ENCODE measurements at places on chromosomes 4 and X.

- no peaks in the 10 kb centered on the region for H3K27me3 ChIP-seq
- no peaks in the 10 kb centered on the region for H3K4me1 ChIP-seq
- H3K4me3 ChIP-seq: no peak overlapping the region
- peaks cover 84% of the 10 kb centered on the region for H3K36me3 ChIP-seq
Observed at GRCh38 chrX:154362085-154362742, 12.2 kb downstream of the FLNA start.

GRCh38 chrX:28016823-28017222 lies 35.6 kb upstream of the DCAF8L1 start:
- no peaks in the 10 kb centered on the region for H3K36me3 ChIP-seq
- H3K4me1 ChIP-seq: no peaks in the 10 kb centered on the region
- H3K27me3 ChIP-seq: no peaks in the 10 kb centered on the region

DNA sequence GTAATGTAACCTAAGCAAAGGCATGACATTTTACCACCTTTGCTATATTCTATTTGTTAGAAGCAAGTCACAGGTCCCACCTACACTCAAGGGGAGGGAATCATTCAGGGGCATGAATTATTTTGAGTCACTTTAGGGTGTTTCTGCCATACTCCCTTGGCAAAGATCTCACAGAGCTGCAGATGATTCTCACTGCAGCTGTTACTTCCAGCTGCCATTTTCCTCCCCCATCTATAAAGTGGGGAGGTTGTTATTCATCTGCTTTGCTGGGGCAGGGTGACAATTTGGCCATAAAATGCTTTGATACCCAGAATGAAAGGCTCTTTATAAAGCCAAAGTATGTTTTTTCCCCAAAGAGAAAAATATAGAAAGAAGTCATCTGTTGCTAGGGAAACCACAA lies 136.5 kb upstream of the SMIM31 start:
- H3K36me3 ChIP-seq: no peaks in the 10 kb centered on the region
- no peak for DNase-seq
- peaks cover 2% of the 10 kb centered on the region for H3K4me1 ChIP-seq
- H3K27ac ChIP-seq: no peak overlapping the region

GRCh38 chr4:142218726-142219125 lies 582.3 kb downstream of the IL15 start:
- no peak for DNase-seq
- no peaks in the 10 kb centered on the region for H3K27me3 ChIP-seq
- no peaks in the 10 kb centered on the region for H3K4me1 ChIP-seq
- no peaks in the 10 kb centered on the region for H3K36me3 ChIP-seq
- H3K4me3 ChIP-seq: no peak overlapping the region
- no peak overlapping the region for H3K27ac ChIP-seq

GRCh38 chrX:38857736-38858523 lies 56.7 kb downstream of the MID1IP1 start:
- no peaks in the 10 kb centered on the region for H3K36me3 ChIP-seq
- H3K27me3 ChIP-seq: no peaks in the 10 kb centered on the region
- H3K4me1 ChIP-seq: no peaks in the 10 kb centered on the region
- H3K27ac ChIP-seq: no peak overlapping the region

- no peak overlapping the region for H3K27ac ChIP-seq
- no peak overlapping the region for H3K4me3 ChIP-seq
- no peaks in the 10 kb centered on the region for H3K27me3 ChIP-seq
- H3K4me1 ChIP-seq: no peaks in the 10 kb centered on the region
- DNase-seq: no peak
- no peaks in the 10 kb centered on the region for H3K36me3 ChIP-seq
Observed at GRCh38 chr4:80225595-80225994, 28.3 kb downstream of the PRDM8 start.

DNA sequence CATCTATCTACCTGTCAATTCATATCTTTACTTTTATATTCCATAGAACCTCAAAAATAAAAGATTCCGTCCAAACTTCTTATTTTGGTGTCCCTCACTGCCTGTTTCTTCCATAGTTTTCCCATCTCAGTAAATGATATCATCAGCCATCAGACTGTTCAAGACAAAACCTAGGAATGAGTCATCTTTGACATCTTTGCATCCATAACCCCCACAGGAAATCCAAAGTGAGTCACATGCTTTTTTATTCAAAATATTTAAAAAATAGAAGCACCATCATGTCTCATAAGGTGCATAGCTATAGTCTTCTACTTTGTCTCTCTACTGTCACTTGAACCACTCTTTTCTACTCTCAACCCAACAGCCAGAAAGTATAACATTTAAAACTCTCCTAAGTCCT lies 29.9 kb upstream of the CXXC4 start:
- no peak overlapping the region for H3K4me3 ChIP-seq
- no peak overlapping the region for H3K27ac ChIP-seq
- no peaks in the 10 kb centered on the region for H3K36me3 ChIP-seq
- DNase-seq: no peak
- H3K27me3 ChIP-seq: no peaks in the 10 kb centered on the region

GRCh38 chr4:21380861-21381260 lies 567.7 kb downstream of the KCNIP4 start:
- H3K4me3 ChIP-seq: no peak overlapping the region
- H3K27me3 ChIP-seq: no peaks in the 10 kb centered on the region
- H3K4me1 ChIP-seq: peaks cover 4% of the 10 kb centered on the region
- H3K36me3 ChIP-seq: no peaks in the 10 kb centered on the region
- no peak overlapping the region for H3K27ac ChIP-seq

DNA sequence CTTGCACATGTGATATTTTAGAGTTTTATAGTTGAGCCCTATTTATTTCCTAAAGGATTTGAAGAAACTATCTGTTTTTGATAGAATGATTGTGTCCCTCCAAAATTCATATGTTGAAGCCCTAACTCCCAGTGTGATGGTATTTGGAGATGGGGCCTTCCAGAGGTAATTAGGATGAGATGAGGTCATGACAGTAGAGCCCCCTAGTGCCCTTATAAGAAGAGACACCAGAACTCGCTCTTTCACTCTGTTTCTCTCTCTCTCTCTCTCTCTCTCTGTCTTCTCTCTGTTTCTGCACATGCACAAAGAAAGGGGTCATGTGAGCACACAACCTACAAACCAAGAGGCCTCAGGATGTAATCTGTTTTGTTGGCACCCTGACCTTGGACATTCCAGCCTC lies 921.9 kb upstream of the DIAPH2 start:
- no peak overlapping the region for H3K4me3 ChIP-seq
- no peak for DNase-seq
- no peaks in the 10 kb centered on the region for H3K36me3 ChIP-seq
- no peak overlapping the region for H3K27ac ChIP-seq
- H3K27me3 ChIP-seq: no peaks in the 10 kb centered on the region
- no peaks in the 10 kb centered on the region for H3K4me1 ChIP-seq

DNA sequence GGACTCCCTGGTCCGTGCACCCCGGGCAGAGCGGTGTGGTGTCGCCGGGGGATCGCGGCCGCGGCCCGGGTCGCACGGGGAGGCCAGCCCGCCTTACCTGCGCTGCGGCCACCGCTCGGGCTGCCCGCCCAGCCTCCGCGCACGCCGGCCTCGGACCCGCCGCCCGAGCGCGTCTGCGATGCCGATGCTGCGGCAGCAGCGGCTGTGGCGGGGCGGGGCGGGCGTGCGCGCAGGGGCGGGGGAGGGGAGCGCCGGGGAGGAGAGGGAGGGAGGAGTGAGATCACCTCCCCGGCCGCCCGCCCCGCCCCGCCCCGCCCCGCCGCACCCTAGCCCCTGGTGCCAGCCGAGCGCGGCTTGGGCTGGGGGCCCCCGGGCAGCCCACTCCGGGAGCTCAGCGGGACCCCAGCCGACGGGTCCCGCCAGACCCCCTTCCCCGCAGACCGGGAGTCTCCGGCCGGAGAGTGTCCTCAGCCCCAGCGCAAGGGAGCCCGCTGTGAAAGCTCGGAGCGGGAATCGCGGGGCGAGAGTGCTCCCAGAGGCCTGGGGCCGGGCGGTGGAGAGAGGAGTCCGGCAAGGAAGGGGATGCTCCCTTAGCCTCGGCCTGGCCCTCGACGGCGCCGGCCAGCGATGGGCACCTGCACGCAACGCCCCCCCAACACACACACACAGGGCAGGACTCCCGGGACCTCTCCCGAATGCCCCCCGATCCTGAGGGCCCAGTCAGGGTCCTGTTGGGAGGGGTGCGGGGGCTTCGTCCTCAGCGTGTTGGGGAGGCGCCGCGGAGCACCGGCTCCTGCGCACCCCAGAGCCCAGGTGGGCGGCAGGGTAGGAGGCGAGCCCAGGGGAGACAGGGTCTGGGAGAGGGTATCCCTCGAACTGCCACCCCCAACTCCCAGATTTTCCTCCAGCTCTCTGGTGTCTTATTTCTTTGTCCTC lies at the start of gene L1CAM:
TSS of gene L1CAM (minus strand) at position 206 of the 936 bp plus-strand sequence. CDS start 10,337 bp downstream, outside the sequence.
- peaks cover 15% of the 10 kb centered on the region for H3K4me1 ChIP-seq
- no peak for DNase-seq
- no peak within 1 kb of the TSS for H3K27ac ChIP-seq
- H3K36me3 ChIP-seq: no peaks in the 10 kb centered on the region
- H3K27me3 ChIP-seq: no peaks in the 10 kb centered on the region

DNA sequence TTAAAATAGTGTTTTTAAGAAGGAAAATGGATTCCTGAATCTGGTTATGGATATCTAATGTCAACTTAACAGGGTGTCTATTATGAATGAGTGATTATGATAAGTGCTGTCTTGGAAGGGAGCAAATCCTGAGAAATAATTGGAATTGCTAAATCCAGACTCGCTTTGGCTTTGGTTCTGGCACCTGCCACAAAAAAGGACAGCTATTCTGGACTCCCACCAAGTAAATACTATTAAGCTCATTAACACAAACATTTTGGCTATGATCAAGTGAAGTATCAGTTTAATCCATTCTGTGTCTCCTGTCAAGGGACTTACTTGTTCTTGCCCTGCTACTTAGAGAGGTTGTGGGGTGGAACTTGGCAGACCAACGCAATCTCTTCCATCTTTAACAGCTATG lies 403.7 kb downstream of the CENPC start:
- no peaks in the 10 kb centered on the region for H3K36me3 ChIP-seq
- no peak for DNase-seq
- no peak overlapping the region for H3K4me3 ChIP-seq
- H3K27ac ChIP-seq: no peak overlapping the region

- no peaks in the 10 kb centered on the region for H3K27me3 ChIP-seq
- no peaks in the 10 kb centered on the region for H3K36me3 ChIP-seq
- H3K4me3 ChIP-seq: no peak overlapping the region
- DNase-seq: no peak
- H3K27ac ChIP-seq: no peak overlapping the region
- no peaks in the 10 kb centered on the region for H3K4me1 ChIP-seq
Observed at GRCh38 chr4:169416461-169416860, 145.7 kb upstream of the SH3RF1 start.

GRCh38 chr4:184400891-184401290 lies 73.5 kb downstream of the IRF2 start:
- peaks cover 19% of the 10 kb centered on the region for H3K4me1 ChIP-seq
- H3K36me3 ChIP-seq: no peaks in the 10 kb centered on the region
- DNase-seq: no peak

DNA sequence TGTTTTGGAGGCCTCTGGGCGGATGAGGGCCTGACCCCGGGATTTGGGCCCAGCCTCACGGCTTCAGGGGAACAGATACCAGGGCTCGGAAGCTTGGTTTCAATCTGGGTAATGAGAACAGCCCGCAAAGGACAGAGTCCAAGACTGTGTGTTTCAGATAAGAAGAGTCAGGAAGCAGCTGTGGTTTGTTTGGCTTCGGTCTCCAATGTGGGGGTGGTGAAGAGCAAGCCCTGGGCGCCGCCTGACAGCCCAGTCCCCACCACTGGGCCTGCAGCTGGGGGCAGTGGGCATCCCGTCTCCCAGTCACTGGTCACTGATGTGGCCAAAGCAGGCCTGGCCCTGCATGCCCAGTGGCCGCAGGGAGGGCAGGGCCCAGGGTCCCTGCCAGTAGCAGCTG lies 9.1 kb downstream of the WFS1 start:
- no peak overlapping the region for H3K4me3 ChIP-seq
- no peaks in the 10 kb centered on the region for H3K4me1 ChIP-seq
- H3K36me3 ChIP-seq: peaks cover 11% of the 10 kb centered on the region
- no peaks in the 10 kb centered on the region for H3K27me3 ChIP-seq
- no peak overlapping the region for H3K27ac ChIP-seq
- DNase-seq: no peak

Data from neuronal stem cell (in vitro differentiated cells).